Neural cell (in vitro differentiated cells): ENCODE measurements at places on chromosomes 4 and X. TPM values are rescaled to one million over a fixed set of nuclear protein-coding genes. Genes with fewer than 3 reads are reported as not detected.

REST gene
- polyA plus RNA-seq = 2.8 and 3.2 TPM in 2 replicates

GPRASP3 gene
- 16.4 and 16.5 TPM in 2 replicates for polyA plus RNA-seq

ZCCHC18 gene
- 70.0 and 132 TPM in 2 replicates for polyA plus RNA-seq

STPG2 gene
- not detected in 2 replicates for polyA plus RNA-seq

PDGFRA gene
- polyA plus RNA-seq = 0.40 and 0.43 TPM in 2 replicates
